ENCODE measurements at places on chromosomes 3 and 15. TPM values are rescaled to one million over a fixed set of nuclear protein-coding genes. Genes with fewer than 3 reads are reported as not detected.

DNA sequence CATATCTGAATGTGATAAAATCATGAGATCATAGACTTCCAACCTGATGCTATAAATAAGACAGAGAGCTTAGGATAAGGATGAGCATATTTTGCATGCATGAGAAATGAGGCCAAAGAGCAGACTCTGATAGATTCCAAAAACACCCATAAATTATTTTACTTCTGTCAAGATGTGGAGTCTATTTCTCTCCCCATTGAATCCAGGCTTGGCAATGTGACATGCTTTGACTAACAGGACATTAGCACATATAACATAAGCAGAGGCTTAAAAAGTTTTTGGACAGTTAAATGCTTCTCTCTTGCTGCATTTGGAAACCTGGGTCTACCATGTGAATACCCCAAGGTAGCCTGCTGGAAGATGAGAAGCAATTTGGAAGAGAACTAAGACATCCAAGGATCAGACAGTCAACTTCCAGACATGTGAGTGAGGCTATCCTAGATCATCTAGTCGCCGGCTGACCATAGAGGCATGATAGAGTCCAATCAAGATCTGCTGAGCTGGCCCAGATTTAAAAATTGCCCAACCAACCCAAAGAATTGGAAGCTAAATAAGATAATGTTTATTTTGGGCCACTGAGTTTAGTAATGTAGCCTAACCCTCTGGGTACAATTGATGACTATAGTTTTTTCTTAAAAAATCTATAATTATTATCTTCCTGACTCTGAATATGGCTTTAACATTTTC, 30.3 kb downstream of the MYLK start:
- DNase-seq: no peak

- DNase-seq: no peak
These were observed 144.1 kb upstream of the UBE3A start for GRCh38 chr15:25582886-25583285.

- DNase-seq: peak; percentile 78
These were observed at the start of gene UMPS for GRCh38 chr3:124730129-124730940. Gene UMPS (plus strand): TSS chr3:124730452. CDS start chr3:124730472, 20 bp downstream.

DNA sequence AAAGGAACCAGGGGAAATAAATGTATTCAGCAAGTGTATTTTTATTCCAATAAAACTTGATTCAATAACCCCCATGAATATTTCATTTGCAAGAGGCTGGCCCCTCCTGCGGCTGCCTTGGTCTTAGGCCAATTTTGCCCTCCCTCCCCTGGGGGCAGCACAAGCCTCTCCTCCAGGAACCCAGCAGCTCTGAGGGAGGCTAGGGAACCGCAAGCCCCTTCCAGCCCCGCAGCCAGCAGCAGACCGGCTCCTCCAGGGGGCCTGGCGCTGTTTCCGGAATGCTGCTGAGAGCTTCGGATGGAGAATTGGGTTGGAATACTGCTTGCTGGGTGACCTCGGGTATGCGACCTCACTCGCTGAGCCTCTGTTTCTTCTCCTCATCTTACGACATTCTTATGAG, 150.1 kb downstream of the RAB11A start:
- DNase-seq: no peak

- no peak for DNase-seq
These were observed 208.5 kb upstream of the ROPN1 start for GRCh38 chr3:124200407-124200806.

DNA sequence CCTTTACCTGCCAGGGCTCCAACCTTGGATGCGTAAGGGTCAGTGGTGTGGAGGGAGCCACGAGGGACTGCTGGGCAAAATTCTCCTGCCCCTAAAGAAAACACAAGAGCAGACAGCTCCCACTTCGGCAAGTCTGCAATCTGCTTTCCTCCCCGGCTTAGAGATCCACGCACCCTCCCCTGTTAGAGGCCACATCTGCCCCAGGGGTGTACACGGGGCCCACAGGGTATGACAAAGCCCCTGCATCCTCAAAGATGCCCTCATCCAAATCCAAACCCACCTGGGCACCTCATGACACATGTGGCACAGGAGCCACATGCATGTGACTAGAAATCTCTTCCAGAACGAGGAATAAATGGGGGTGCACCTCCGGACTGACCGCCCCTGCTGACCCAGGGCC, 25.5 kb downstream of the ZXDC start:
- no peak for DNase-seq

- DNase-seq: no peak
These were observed 92.7 kb upstream of the RARB start for GRCh38 chr3:25335356-25335755.

- no peak for DNase-seq
These were observed 10.3 kb downstream of the BCL2A1 start for GRCh38 chr15:79960502-79961212.

GRCh38 chr3:126113733-126114442, 30.0 kb upstream of the SLC41A3 start:
- DNase-seq: no peak

- DNase-seq: no peak
These were observed 7.2 kb upstream of the IVD start for GRCh38 chr15:40398413-40398873.

DNA sequence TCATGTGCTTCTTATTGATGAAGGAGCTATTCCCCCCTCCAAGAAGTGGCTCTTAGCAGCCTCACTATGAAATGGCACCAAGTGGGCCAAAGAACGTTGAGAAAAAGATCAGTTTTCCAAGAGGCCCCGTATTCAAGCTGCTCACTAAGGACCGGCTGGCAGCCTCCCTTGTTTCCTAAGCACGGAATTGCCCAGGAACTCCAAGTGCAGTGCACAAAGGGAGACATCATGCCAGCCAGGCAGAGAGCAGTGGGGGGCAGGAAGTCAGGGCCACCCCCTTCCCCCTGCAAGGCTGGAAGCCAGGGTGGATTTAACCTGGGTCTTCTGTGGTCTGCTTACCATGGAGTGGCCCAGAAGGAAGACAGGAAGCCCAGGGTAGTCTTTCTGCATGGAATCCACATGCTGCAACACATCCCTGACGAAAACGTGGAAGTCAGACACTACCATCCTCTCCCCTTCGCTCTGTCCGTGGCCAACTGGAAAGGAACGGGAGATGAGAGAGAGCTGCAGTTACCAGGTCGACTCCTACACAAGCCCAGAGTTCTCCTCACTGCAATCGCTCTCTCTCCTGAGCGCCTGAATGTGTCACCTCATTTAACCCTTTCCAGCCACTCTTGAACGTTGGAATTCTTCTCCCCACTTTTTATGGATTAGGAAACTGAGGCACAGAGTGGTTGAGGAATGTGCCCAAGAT, 49.5 kb downstream of the ABTB1 start:
- no peak for DNase-seq

DNA sequence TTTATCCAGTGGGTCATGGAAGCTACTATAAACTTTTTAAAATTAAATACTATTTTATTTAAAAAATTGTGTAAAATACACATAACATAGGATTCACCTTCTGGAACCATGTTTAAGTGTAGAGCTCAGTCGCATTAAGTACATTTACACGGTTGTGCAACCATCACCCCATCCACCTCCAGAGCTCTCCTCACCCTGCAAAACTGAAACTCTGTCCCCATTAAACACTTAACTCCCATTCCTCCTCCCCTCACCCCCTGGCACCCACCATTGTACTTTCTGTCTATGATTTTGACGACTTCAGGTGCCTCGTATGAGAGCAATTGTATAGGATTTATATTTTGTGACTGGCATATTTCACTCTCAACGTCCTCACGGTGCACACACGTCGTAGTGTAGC, 70.7 kb downstream of the APBA2 start:
- DNase-seq: no peak

DNA sequence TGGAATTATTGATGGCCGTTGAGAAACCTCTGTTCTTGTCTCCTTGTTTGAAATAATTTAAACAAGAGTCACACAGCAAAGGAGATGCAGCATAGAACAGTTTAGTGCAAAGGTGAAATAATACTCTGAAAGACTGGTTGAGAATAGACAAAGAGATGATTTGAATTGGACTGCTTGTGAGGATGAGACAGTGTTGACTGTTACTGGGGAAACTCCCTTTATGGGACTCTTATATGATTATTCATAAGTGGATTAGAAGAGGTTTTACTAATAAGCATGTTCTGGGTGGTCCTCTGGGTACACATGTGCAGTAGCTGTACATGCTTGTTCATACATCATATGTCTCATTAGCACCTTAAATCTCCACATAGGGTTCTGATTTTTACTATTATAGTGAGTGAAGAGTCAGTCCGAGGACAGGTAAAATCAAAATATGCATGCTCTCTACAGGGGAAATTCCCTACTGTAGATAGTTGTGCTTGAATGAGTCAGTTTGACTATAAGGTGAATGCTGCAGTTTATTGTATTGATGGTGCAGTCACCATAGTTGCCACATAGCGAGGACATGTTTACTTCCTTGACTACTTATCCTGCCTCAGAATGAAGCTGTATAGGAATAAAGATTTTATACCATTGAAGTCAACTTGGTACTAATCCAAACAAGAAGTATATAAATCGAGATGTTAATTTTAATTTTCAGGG, 498.7 kb downstream of the CNTN6 start:
- no peak for DNase-seq

ASB14 gene
- total RNA-seq: not detected

AADACL2 gene
- not detected for total RNA-seq

GATA2 gene
- total RNA-seq: 0.31 TPM

TFRC gene
- total RNA-seq: 113 TPM

ZIC1 gene
- total RNA-seq: 15.6 TPM

KY gene
- 0.62 TPM for total RNA-seq

ADCY5 gene
- total RNA-seq: 30.7 TPM

CYP8B1 gene
- not detected for total RNA-seq

All from occipital lobe (tissue), 3 donors.